ENCODE measurements at places on chromosomes 12 and 14.
A peak's percentile ranks its signal among the peaks of the same experiment; 100 is the strongest.

DNA sequence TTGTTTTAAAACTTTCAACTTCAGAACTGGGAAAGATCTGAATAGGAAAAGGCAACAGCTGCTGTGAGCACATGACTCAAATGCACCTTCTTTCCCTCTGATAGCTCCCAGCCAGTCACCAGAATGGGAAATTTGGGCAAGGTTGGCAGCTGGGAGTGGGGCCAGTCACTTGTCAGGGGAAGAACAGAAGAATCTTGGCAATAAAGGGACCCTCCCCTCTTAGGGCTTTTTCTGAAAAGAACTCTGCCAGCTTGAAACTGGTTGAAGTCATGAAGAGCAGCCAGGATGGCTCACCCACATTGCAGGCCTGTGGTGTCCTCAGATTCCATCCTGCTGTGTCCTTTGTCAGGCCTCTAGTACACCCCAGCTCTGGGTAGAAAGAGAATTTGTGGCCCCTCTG lies 10.3 kb upstream of the RIC8B start:
- DNase-seq = no peak

DNA sequence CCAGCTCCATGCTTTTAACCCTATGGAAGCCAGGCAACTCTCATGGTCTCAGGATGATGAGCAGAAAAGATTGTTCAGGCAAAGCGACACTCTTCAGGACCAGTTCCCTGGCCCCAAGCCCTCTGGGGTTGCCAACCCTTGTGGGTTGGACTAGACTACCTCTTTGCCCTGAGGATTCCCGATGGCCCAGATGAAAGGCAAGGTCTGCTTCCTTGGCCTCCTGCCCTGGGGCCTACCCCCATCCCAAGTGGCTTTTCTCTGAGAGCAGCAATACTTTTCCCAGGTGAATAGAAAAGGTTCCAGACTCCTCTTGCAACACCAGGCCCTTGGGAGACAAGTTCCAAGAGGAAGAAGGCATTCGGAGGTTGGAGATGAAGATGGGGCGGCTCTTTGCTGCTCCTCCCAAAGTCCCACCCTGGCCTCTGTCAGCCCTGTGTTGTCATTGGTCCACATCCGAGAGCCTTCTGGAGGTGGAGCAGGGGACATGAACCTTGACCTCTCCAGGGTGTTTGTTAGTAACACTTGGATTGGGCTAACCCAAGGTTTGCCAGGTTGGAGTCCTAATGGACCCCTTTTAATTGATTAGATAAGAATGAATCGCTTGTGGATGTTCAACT lies 131.1 kb downstream of the GCH1 start:
- DNase-seq = no peak

GRCh38 chr12:29309320-29309902 lies 71.6 kb downstream of the ERGIC2 start:
- no peak for DNase-seq

- DNase-seq = no peak
Measured at GRCh38 chr12:109538191-109538863, 35.0 kb downstream of the MMAB start.

GRCh38 chr12:71684081-71684480 lies 1.8 kb upstream of the TMEM19 start:
- no peak for DNase-seq

DNA sequence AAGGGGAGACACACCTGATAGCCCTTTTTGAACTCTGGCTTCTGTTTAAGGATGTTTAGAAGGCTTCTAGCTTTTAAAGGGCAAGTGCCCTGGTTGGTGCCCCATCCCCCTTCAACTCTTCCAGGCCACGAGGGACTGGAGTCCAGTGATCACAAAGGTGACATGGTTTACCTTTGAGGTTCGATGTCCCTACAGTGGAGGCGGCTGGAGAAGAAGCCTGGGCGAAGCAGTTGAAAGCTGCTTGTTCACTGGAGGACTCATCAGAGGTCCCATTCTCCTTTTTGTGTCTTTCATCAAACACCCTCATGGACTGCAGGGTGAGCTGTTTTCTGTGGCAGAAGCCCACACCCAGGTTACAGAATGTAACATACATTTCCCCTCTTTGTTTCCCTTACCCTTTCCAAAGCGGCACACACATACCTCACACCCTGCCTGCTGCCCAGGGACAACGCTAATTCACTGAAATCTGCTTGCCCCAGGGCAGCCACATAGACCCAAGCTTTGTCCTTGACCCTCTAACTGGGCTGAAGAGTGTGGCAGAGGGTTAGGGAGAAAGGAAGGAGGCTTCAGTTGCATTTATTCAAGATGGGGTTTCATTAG lies 7.7 kb downstream of the TBX3 start:
- DNase-seq = peak; percentile 17

- DNase-seq = peak; percentile 68
Measured at GRCh38 chr12:65525491-65526141, 247.1 kb downstream of the MSRB3 start.

- DNase-seq = no peak
Measured at GRCh38 chr14:102507857-102508312, 1.7 kb downstream of the ANKRD9 start.

DNA sequence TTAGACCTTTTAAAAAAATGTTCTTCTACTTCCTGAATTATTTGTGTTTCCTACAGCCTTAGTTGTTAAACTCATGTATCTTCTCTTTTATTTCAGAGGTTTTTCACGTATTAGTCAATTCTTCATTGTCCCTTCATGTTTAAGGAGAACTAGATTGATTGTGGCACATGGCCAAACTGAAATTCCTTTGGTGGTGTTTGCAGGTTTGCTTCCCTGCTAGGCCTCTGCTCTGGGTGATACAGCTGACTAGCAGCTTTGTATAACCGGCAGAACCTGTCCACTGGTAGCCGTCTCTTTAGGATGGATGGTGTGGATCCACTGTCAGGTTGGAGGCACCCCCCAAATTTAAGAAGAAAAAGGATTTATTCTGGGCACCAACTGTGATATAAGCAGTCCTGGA lies 262.1 kb downstream of the FBXL14 start:
- DNase-seq = peak; percentile 67

- no peak for DNase-seq
Measured at GRCh38 chr12:121788176-121788818, 5.2 kb downstream of the RHOF start.

GRCh38 chr14:101736585-101736984 lies 24.9 kb upstream of the PPP2R5C start:
- no peak for DNase-seq

DNA sequence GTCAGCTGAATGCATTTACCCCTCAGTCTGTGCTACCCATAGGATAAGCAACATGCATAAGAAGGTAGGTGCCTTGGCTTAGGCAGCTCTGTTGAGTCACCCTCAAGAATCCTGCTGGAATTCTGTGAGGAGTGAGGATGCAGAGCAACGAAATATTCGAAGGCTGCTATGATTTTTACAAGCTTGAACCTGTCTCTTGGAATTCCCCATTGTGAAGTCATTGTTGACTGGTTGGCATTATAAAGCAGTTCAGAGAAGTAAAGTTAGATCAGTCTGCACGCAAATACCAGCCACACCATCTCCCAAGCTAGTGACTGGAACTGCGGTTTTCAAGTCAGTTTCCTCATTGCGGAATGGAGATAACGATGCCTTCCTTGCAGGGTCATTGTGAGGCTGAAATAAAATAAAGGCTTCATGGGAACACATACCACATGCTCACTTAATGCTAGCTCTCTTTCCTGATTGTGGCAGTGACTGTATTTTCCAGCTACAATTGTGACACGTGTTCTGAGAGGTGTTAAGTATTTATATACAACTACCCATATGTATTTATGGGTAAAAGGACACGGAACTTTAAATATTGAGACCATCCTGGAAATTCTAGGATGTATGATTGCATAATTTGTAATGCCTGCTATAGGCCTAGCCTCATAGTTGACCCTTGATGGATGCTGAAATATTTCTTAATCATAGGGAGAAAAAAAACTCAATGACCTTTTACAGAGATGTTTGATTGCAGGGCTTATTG lies 96.7 kb downstream of the ETV6 start:
- peak; percentile 99 for DNase-seq

GRCh38 chr12:45093051-45093450 lies 42.2 kb upstream of the DBX2 start:
- DNase-seq = no peak

- DNase-seq = no peak
Measured at GRCh38 chr14:65214741-65215140, 112.4 kb upstream of the MAX start.

DNA sequence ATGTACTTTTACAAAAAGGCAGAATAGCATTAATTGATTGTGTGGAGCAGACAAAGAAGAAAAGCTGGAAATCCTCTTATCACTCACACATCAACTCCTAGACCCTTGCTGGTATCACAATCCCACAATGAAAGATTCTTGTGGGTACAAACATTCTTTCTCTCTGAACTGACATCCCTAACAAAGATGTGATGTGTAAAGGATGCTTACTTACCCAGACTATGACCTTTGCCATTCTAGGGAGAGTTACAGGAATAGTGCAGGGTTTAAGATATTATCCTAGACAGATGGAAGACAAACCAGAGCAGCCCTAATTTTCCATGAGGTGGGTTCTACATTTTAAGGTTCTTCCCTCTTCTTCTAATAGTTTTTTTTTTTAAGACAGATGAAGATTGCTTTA lies 60.4 kb upstream of the SLC6A15 start:
- DNase-seq = no peak

- no peak for DNase-seq
Measured at GRCh38 chr12:131357185-131357747, 353.6 kb upstream of the SFSWAP start.

GRCh38 chr14:76313303-76313702 lies 62.6 kb upstream of the ESRRB start:
- DNase-seq = no peak

GRCh38 chr14:53955229-53955556 lies 1.4 kb downstream of the BMP4 start:
- no peak for DNase-seq

- no peak for DNase-seq
Measured at GRCh38 chr12:127652281-127652680, 614.7 kb upstream of the TMEM132C start.

DNA sequence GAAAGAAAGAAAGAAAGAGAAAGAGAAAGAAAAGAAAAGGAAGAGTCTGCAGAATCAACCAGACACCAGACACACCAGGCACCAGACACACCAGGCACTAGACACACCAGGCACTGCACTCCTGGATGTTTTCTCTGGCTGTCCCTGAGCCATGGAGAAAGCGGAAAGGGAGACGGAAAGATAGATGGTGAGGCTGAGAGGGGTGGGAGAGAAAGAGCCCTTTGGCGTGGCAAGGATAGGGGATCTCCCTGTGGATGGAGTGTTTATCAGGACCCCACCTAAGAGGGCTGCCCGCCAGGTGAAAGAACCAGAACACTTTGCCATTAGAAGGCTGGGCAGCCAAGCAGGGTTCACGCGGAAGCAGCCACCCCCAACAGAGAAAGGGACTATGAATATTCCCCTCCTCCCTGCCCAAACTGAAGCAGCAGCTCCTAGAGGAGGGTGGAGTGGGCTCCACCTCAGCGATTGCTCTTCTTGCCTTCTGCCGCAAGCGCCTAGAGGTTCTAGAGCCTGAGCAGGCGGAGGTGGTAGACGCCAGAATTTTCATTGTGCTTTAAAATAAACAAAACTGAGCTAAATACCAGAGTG lies 13.4 kb downstream of the ST8SIA1 start:
- no peak for DNase-seq

DNA sequence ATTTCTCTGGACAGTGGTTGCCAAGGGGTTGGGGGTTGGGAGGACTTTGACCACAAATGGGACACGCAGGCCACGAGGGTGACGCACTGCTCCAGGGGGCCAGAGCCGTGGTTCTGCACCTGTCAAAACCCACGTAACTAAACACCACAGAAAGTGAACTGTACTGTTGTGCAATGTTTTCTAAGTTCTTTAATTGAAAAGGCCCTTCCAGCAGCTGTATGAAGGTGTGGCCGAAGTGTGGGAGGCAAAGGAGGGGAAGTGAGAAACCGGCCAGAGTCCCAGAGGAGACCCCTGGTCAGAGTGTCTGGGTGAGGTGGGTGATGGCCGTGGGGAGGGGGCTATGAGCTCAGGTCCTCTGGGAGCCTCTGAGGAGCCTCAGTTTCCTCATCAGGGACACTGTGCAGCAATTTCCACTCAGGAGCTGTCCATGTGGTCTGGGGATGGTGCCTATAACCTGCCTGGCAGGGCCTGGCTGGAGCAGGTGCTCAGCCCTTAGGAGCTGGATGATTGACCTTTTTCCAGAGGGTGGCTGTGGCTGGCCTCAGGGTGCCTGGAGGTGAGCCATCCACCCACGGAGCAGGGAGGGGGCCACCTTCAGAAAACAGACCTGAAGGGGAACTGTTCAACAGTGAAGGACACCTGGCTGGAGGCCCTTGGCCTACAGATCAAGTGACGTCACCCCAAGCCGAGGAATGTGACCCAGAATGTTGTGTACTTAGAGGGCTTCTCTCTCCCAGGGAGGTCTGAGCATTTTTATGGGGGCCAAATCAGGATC lies 9.8 kb upstream of the BDKRB2 start:
- no peak for DNase-seq

DNA sequence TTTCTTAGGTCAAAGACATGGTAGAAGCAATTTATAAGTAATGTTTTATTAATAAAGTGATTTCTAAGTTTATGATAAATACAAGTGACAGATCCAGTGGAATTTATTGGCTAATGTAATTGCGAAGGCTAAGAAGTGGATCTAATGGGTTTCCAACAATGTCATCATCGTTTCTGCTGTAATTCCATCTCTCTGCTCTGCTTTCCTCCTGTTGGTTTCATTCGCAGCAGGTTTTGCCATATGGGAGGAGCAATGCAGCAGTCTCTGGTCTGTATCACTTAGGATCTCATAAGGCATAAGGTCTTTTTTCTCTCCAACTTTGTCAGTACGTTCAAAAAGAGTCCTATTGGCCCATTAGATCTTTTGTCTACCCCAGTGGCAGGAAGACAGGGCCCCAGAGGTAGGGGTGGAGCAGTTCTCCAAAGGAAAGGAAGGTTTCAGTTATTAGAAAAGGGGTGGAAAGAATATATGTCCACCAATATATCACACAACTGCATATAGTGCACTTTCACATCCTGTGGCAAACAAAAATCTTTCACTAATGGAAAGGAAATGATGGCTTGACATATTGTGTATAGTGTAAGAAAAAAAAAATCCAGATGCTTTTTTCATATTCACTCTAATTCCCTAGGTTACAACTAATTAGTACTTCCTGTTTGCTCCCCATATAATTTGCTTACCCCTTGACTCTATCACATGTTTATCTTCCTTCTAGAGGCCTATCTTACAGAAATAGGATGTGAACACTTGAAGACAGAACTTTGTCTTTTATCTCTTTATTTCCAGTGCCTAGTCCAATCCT lies 451.3 kb downstream of the ZFP36L1 start:
- DNase-seq = no peak

GRCh38 chr12:130870442-130871285 lies 1.2 kb upstream of the RAN start:
- peak; percentile 80 for DNase-seq

GRCh38 chr12:80101126-80101525 lies 1.8 kb downstream of the OTOGL start:
- peak; percentile 84 for DNase-seq
